Stimulated activated CD8-positive, alpha-beta memory T cell treated with anti-CD3 and anti-CD28 coated beads, Interleukin-7, amount 100 ng/mL, for 1 hour (primary cell): ENCODE measurements at places on chromosomes 16 and 17.

GRCh38 chr17:4728124-4728523 is 3.1 kb upstream of the MED11 start:
- no peak for DNase-seq

DNA sequence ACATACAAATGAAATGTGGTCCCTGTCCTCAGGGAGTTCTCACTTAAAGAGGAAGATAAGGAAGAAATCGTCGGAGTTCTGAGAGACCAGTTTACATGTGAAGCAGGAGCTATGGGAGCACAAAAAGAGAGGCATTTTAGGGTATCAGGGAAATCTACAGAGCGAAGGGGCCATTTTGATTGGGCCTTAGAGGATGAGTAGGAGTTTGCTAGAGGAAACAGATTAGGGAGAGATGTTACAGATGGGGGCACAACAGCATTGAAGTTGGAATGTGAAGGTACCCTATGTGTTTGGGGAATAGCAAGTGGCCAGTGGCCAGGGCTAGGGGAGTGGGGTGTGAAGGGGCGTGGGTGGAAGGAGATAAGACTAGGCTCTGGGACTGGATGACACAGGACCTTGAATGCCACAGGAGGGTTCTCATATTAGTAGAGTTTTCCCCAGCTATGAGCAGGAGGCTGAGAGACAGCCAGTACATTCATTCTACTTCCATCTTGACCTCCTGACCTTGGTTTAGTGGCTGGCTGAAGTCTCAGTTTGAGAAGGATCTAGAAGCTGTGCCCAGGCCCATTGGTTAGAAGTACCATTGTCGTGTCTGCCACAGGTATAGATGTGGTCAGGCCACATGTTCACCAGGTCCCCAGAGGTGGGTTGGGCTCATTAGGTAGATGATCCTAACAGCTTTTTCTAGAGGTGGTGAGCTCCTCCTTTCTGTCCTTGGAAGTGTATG is 34.8 kb downstream of the CPNE2 start:
- no peak for DNase-seq

DNA sequence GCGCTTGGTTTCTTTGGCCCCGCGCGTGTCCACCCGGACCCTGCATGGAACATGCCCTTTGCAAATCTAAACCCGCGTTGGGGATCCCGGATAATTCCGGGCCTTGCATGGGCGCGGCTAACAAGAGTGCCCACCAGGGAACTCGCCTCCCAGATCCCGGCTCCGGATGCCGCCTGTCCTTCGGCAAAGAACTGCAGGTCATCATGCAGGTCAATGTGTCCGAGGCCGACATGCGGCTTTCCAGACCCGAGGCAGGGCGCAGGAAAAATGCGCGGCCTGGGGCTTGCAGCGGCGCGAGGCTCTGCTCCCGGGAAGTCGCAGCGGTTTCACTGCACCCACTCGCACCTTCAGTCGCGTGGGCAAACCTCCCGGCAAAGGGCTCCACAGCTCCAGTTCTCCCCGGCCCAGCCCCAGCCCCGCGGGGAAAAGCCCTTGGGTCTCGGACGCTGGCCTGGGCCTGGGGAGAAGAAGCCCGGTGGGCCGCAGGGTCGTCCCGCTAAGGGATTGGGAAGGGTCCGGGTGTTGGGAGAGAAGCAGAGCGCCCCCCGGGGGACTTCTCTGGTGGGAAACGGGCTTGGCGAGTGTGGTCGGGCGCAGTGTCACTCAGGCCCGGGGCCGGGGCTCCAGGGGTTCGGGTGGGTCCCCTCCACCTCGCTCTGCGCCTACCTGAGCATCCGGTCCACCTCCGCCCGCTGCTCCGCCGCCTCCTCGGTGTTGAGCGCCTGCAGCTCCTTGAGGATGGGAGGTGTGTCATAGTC is 805 bp downstream of the HNF1B start:
- DNase-seq, result no peak

DNA sequence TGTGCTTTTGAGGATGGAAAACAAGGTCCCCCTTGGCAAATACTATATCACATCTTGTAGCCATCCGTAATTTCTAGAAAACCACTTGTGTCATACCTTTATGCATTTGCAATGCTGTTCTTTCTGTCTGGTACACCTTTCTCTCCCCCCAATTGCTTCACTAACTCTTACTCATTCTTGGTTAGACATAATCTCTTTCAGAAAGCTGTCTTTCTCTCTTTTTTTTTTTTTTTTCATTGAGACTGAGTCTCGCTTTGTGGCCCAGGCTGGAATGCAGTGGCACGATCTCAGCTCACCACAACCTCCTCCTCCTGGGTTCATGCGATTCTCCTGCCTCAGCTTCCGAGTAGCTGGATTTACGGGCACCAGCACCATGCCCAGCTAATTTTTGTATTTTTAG is 94.9 kb upstream of the C17orf78 start:
- no peak for DNase-seq

DNA sequence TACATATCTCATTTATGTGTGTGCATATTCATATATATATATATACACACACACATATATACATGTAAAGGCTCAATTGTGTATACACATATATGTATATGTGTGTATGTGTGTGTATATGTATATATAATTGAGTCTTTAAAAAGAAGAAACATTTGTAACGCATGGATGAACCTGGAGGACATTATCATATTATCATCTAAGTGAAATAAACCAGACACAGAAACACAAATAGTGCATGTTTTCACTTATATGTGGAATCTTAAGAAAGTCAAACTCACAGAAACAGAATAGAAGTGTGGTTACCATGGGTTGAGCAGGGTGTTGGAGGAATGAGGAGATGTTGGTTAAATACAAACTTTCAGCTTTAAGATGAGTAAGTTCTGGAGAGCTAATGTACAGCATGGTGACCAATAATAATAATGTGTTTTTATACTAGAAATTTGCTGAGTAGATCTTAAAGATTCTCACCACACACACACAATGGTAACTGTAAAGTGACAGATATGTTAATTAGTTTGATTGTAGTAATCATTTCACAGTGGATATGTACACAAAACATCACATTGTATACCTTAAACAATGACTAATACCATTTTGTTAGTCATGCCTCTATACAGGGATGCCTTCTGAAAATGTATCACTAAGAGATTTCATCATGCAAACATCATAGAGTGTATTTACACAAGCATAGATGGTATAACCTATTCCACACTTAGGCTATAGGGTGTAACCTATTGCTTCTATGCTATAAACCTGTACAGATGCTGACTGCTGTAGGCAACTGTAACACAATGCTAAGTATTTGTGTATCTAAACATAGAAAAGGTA is 132.6 kb upstream of the CACNG5 start:
- DNase-seq, result no peak

- DNase-seq, result peak; percentile 61
These were observed 7.8 kb upstream of the PDK2 start for GRCh38 chr17:50087246-50087911.

GRCh38 chr16:21611556-21612384 is 12.4 kb downstream of the METTL9 start:
- no peak for DNase-seq

DNA sequence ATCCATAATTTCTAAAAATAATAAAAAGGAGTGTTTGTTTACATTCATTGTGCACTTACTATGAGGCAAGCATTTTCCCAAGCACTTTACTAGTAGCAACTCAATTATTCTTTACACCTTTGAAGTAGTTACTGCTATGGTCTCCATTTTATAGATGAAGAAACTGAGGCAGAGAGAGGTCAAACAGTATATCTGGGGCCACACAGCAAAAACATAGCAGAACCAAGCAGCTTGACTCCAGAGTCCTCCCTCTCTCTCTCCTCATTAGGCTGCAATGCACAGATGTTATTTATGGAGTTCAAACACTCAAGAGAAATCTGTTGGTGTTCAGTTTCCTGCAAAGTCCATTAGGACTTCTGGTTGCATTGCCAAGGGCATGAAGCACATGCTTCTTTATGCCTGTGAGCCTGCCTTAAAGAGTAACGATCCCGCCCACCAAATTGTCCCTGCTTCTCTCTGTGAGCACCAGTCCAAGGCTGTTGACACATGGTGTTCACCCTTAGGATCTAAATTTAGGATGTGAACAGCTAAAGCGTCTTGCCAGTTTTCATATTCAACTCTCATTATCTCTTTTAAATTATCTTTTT is 44.0 kb downstream of the GPRC5B start:
- DNase-seq, result no peak

DNA sequence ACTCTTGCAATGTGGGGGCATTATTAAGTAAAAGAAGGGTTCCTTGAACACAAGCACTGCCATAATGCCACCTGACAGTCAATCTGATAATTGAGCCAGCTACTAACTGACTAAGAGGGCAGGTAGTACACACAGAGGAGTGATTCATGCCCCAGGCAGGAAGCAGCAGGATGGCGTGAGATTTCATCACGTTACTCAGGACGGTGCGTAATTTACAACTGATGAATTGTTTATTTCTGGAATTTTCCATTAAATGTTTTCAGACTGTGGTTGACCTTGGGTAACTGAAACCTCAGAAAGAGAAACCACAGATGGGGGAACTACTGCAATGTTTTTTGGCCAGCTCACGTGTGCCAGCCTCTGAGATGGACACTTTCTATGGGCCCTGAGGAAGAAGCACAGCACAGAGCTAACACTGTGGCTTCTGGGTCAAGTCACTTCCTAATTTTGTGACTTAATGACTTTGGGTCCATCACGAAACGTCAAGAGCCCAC is 46.7 kb downstream of the C17orf67 start:
- no peak for DNase-seq

- DNase-seq, result no peak
These were observed 4.4 kb downstream of the CRLF3 start for GRCh38 chr17:30819971-30820705.

GRCh38 chr17:50863221-50863843 is 2.8 kb downstream of the TOB1 start:
- no peak for DNase-seq

DNA sequence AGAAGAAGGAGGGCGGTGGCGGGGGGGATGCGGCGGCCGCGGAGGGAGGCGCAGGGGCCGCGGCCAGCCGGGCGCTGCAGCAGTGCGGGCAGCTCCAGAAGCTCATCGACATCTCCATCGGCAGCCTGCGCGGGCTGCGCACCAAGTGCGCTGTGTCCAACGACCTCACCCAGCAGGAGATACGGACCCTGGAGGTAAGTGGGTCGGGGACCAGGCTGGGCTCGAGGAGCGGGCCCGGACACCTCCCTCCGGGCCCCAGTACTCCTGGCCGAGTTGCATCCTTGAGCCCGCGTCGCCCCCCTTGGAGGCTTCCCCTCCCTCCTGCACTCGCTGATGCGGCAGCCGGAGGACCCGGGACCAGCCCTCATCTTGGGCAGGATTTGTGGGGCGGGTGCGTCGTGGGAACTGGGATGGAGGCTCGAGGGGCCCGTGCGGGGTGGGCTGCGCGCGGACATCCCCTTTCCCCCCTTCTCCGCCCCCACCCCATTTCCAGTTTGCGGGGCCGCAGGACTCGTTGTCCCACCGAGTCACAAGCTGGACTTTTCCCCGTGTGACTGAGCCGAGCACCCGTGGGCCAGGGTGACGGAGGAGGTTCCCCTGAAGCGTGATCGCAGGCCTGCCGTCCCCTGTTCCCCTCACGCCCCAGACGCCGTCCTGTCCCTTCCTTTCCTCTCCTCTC is 572 bp downstream of the KSR1 start:
- DNase-seq, result no peak

GRCh38 chr17:29060475-29060874 is 17.5 kb downstream of the PIPOX start:
- no peak for DNase-seq

- DNase-seq, result no peak
These were observed 659 bp downstream of the KRT15 start for GRCh38 chr17:41518031-41518430.

DNA sequence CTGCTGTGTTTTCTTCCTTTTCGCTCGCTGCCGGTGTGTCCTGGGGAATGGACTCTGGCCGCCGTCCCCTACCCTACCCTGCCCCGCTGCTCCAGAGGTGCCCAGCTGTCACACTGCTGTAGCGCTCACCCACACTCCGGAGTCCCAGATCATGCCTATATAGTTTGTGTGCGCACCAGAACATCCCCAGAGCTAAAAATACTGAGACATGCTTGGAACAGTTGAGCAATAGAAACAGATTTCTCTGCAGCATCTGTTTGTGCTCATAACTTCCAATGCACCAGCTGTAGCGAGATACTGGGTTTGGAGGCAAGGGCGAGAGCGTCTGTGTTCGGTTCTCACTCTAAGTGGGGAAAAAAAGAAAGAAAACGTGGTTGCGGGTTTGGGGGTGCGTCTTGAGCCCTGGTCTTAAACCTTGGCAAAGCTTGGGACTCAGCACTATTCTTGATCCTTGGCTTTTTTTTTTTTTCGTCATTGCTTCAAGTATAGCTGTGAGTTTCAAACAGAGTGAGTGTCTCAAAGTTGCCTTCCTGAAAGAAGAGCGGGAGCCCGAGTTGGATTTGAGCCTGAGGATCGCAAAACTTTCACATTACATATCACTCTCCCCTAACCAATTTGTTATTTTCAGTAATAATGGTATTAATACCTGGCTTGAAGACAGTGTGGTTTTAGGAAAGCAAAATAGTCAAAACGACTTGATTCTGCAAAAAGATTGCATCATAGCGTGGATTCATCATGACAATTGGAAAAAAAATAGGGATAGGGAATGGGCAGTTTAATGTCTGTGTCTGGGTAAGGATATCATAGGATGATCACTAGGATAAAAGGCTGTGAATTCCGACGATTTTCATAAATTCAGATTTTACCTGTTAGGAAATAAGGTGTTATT is 621 bp downstream of the KCNJ2 start:
- DNase-seq, result no peak

DNA sequence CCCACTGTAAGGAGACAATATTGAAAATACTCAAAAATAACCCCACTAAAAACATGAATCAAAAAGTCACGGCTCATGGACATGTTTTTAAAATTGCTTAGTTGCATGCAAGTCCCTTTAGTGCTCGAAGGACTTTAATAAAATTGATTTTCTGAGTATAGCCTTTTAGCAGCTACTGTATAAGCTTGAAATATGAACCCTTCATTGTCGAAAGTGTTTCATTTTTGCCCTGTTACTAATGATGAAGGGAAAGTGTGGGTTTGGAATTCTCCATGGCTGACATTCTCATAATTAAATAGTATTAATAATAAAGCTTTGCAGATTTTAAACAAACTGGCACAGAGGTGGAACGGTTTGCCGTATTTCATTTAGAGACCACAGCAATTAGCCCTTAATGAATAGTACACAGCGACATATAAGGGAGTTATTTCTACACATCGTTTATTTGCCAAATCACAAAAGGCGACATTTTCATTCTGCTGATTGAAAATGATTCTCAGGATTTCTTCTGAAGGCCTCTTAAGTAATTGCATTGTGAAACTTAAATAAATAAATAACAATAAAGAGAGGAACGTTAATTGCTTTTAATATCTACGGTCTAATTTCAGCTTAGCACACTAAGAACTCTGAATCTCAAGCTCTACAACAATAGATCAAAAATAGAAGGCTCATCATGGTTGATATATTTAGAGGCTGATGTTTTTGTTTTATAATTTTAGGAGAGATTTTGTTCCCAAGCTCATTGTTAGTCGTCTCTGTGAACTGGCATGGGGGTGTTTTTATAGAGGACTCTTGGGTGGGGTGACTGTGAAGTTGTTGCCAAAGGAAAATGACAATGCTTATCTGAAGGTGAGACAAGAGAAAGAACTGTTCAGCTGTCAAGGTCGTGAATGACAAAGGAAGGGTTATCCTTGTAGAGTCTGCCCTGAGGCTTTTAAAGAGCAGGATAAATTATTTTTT is 60.6 kb downstream of the IRX6 start:
- no peak for DNase-seq
